ENCODE measurements at places on chromosomes 6 and 20. TPM values are rescaled to one million over a fixed set of nuclear protein-coding genes. Genes with fewer than 3 reads are reported as not detected.

DNA sequence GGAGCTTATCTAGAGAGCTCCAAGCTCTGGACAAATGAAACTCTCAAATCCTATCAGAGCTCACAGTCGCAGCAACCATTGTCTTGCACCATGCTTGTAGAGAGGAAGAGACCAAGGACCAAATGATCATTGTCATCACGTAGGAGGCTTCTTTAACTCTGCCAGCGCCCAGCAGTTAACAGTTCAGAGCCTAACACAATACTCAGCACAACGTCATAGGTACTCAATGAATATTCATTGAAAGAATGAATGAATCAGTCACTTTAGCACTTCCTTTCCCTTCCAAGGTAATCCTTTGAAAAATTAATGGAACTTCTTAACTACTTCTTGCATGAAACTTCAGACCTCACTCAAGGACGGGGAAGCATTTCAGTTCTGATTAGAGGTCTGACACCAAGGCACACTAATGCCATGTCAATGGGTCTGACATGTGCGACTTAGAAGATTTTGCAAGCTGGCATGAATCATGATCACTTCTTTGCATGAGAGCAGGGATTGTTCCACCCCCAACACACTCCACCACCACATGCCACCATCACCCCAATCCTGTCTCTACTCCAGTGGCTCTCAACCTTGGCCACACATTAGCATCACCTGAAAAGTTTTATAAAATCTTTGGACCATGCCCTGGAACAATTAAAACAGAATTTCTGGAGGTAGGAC lies 45.1 kb downstream of the KHDC1L start:
- no peak for DNase-seq

GRCh38 chr6:149014631-149015534 lies 268.1 kb downstream of the UST start:
- no peak for DNase-seq

- no peak for DNase-seq
These were observed 285.5 kb downstream of the KIF16B start for GRCh38 chr20:16287776-16288175.

- no peak for DNase-seq
These were observed 180.2 kb upstream of the HDAC2 start for GRCh38 chr6:114151064-114151690.

DNA sequence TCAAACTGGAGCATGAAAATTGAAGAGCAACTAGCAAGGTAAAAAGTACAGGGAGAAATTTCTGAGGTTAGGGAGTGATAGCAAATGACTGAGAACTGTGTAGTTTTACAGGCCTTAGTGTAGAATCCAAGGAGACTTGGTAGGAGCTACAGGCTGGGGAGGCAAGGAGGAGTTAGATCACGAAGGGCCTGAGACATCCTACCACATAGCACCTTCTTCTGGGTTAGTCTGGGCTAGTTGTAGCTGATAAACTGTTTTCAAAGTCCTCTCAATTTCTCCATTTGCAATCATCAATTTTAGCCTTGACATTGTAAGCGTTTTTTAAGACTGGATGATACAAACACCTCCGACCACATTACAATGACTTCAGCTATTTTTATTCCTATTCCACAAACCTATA lies 209.7 kb downstream of the TMEM200A start:
- no peak for DNase-seq

DNA sequence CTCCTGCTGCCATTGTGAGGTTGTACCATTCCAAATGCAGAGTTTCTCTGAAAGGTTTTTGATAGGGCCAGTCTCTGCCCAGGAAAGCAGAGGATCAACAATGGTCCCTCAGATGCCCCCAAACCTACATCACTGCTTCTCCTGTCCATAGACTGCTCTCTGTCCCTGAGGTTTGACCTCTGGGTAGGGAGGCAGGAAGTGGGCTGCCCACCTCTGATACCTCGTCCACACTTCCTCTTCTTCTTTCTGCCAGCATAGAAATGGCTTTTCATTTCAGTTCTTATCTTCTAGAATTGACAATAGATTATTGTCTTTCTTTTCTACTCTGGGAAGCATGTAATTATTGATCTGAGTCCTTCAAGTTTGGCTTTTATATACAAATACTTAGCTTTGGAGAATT lies 170.6 kb downstream of the TRMT11 start:
- no peak for DNase-seq

GRCh38 chr6:158191761-158192160 lies 23.6 kb downstream of the GTF2H5 start:
- no peak for DNase-seq

DNA sequence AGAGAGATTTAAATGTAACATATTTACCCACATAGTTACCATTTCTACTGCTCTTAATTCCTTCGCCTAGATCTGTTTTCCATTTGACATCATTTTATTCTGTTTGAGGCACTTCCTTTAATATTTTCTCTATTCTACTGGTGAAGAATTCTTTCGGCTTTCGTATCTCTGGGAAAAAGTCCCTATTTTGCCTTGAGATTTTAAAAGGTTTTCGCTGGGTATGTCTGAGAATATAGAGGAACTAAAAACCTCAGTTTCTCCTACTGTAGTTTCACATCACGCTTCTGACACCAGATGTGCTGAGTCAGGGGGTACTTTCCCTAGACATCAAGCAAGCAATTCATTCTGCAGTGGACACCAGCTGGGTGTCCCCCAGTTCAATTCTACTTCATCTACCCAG lies 61.7 kb downstream of the E2F3 start:
- no peak for DNase-seq

- no peak for DNase-seq
These were observed 194.8 kb downstream of the PREX1 start for GRCh38 chr20:48632825-48633619.

DNA sequence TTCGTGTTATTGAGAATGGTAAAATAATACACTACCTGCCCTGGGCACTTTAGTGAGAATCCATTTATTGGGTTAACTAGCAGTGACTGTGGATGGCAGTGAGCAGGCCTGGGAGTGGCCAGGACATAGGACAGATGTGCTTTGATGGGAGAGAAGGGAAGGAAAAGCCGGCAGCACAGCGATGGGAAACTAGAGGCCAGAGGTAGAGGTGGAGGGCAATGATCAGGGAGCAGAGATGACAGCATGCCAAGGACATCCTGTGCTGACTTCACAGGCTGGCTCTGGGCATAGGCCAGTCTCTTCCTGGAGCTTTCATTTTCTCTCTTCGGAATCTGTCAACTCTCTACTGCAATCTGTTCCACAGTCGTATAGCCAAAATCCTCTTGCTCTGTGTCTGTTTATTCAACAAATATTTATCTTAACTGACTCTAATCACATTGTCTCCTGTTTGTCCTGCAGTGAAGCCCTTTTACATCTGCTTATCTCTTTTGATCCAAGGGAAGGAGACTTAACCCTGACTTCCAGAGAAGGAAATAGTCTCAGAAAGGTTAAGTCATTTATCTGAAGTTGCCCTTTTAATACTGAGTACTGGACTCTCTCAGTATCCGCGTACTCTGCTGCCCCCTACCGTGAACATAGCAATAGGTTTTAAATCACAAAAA lies 18.4 kb upstream of the MMP24 start:
- DNase-seq = peak; percentile 57

- no peak for DNase-seq
These were observed 124.5 kb upstream of the AHI1 start for GRCh38 chr6:135622081-135622480.

DNA sequence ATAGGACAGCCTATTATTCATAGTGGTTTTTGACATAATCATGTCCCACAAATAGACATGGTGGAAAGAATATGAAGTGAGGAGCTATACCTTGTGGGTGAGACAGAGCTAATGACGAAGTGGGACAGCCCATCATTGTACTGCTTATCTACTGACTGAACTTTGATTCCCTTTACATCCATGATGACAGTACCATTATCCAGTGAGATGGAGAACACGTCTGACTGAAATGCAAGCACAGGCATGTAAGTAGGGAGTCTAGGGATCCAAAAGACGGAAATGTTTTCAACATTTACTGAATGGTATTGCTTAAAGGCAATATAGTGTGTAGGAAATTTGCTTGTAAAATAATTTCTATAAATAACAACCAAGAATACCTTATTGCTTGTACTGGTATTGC lies 43.5 kb downstream of the FAM229B start:
- DNase-seq = no peak

GRCh38 chr6:53086302-53086701 lies 21.1 kb downstream of the FBXO9 start:
- no peak for DNase-seq

DNA sequence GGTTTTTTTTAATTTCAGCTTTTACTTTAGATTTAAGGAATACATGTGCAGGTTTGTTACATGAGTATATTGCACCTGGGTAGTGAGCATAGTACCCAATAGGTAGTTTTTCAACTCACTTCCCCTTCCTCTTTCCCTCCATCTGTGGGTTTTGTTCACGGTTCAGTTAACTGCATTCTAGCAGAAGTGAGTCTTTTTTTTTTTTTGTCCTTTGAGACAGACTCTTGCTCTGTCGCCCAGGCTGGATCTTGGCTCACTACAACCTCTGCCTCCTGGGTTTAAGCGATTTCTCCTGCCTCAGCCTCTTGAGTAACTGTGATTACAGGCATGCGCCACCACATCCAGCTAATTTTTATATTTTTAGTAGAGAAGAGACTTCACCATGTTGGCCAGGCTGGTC lies 8.7 kb downstream of the UBR2 start:
- DNase-seq = no peak

Gene MLN
- polyA plus RNA-seq = not detected

Gene MOCS1
- 9.2 TPM for polyA plus RNA-seq

Gene KIFC1
- polyA plus RNA-seq = 18.0 TPM

Gene SLC17A9
- polyA plus RNA-seq = 0.54 TPM

Gene PLG
- 2.3 TPM for polyA plus RNA-seq

Gene CST5
- not detected for polyA plus RNA-seq

Gene ETV7
- polyA plus RNA-seq = not detected

Gene GABRR1
- 0.38 TPM for polyA plus RNA-seq

Gene LIN28B
- polyA plus RNA-seq = 0.05 TPM

Gene CLIC5
- polyA plus RNA-seq = 17.6 TPM

Gene SLC17A2
- polyA plus RNA-seq = not detected

Gene ROMO1
- 78.5 TPM for polyA plus RNA-seq

Gene HLA-F
- polyA plus RNA-seq = 5.8 TPM

Data from forelimb muscle (tissue), 1 donor.